ENCODE measurements at places on chromosomes 7 and 10.
A peak's percentile ranks its signal among the peaks of the same experiment; 100 is the strongest.

DNA sequence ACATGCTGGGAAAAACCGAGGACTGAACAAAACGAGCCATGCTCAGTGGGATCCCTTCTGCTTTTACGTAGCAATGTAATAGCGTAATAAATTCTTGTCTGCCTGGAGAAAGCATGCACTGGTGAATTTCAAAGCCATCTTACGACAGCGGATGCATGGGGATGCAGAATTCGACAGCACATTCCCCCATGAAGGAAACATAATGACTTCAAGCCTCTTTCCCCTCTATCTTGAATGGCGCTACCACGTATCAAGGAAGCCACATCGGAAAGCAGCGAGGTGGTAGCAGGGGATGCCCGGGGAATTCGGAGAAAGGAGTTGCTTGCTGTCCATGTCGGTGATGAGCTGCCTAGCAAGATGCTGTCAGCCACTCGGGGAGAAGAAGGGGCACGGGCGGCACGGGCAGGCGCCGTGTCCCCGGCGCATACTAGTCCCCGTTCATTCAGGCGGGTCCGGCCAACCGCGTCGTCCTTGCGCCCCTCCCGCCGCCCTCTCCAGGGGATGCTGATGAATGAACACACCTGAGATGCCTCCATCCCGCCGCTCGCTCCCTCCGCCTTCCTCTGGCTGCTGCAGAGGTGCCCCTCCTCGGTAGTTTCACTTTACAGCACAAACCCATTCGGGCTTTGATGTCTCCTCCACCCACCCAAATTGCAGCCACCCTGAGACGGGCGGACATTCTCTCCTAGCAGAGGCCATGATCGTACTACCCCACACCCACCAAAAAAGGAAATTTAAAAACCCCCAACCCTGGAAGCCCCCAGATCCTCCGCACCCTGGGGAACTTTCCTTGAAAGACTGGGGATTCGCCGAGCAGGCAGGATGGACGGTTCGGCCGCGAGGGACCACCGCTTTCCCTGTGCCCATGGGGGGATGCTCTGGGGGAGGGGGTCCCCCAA lies 644 bp downstream of the SORBS1 start:
- DNase-seq: peak; percentile 12

DNA sequence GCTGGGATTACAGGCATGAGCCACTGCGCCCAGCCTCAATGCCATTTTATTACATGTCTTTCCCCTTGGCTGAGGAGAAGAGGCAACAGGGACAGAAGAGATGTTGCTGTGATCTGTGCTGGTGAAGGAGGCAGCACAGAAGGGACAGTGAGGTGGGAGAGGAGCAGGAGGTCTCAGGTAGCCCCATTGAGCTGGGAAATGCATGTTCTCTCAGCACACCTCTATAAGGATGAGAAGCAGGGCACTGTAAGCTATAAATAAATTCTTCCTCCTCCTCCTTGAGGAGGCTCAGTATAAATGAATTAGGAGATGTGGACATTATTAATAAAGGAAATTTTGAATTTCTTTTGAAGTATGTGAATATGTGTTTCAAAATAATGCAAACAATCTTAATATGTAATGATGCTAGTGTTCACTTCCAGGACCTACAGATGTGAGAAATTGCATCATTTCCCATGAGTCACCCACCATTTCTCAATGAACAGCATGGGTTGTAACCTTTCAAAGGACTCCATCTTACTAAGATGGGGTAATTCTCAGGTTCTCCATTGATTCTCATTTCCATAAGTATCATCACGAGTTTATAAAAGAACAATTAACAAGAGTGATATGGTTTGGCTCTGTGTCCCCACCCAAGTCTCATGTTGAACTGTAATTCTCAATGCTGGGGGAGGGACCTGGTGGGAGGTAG lies 88.9 kb upstream of the ODAD2 start:
- DNase-seq: no peak

DNA sequence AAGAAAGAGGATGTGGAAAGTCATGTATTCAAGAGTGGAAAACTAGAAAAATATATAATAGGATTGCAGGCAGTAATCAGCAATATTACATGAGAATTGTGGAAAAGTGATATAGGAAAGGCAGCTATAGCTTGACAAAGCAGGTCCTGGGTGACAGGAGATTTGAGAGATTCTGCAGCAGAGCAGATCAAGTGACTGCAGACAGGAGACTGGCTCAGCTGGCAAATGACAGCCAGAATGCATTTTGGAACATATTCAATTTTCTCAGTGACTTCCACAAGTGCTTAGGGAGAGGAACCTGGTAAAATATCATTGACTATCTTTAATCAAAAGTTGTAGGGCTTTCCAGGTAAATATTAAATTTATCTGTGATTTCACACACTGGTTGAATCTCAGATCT lies 260.5 kb upstream of the CACNA2D1 start:
- DNase-seq: no peak

GRCh38 chr7:83143107-83143506 lies 19.6 kb downstream of the PCLO start:
- DNase-seq: no peak

DNA sequence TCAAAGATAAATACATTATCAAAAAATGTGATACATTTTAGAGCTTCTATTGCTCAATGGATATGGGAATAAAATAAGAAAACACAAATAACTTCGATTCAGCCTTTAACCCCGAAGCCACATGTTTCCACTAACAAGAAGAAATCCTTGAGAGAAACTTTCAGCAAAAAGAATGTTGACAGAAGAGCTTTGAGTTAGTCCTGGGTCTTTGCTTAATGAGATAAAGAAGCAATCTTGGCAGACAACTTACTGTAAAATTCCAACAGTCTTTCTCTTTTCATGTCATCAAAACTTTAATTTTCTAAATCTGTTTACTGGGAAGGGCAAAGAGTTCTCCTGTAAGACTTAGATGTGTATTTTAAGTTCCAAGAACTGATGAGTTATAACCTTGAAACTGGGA lies 810.2 kb downstream of the CNTNAP2 start:
- DNase-seq: no peak

- no peak for DNase-seq
Measured at GRCh38 chr10:71528371-71529206, 131.9 kb downstream of the CDH23 start.

- no peak for DNase-seq
Measured at GRCh38 chr10:14439451-14440259, 108.9 kb upstream of the FRMD4A start.

DNA sequence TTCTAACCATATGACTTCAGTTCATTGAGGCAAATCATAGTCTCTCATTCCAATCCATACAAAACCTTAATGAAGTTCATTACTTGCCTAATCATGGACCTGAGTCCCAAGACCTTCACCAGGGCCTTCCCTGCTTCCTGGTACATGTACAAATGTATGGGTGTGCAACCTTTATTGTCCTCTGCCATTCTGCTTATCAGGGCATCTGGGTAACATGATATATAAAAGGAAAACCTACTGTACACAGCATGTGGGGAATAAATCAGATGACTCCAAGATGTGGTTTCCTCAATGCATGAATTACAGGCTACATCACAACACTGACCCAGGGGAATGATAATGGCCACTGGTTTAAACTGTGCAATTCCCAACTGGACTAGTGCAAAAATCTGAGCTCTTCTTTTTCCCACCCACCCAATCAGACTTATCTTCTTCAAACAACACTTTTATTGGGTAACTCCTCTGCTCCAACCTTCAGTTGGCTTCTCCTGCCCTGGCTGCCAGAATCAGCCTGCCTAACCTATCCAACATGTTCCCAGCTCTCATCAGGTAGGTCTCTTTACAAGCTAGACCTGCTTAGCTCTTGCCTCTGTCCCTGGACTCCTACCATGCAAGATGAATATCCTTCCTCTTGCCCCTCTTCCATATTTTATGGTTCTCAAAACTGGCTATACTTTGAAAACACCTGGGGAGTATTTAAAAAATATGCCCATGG lies 11.4 kb downstream of the GOT1 start:
- DNase-seq: no peak

DNA sequence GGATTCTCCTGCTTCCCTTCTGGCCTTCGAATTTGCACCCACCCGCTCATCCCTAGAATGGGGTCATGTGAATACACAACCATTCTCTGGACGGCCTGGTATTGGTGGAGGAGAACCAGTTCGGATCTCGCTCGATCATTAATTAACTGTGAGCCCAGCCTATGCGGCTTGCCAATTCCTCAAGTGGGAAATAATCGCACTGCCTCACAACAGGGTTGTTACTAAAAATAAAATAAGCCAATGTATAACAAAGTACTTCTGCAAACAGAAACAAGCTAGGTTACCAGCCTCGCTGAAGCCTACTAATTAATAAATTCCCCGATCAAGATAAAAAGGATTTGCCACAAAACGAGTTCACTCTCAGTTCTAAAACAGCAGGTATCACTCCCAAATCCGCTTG lies 16.2 kb downstream of the CTBP2 start:
- DNase-seq: no peak

DNA sequence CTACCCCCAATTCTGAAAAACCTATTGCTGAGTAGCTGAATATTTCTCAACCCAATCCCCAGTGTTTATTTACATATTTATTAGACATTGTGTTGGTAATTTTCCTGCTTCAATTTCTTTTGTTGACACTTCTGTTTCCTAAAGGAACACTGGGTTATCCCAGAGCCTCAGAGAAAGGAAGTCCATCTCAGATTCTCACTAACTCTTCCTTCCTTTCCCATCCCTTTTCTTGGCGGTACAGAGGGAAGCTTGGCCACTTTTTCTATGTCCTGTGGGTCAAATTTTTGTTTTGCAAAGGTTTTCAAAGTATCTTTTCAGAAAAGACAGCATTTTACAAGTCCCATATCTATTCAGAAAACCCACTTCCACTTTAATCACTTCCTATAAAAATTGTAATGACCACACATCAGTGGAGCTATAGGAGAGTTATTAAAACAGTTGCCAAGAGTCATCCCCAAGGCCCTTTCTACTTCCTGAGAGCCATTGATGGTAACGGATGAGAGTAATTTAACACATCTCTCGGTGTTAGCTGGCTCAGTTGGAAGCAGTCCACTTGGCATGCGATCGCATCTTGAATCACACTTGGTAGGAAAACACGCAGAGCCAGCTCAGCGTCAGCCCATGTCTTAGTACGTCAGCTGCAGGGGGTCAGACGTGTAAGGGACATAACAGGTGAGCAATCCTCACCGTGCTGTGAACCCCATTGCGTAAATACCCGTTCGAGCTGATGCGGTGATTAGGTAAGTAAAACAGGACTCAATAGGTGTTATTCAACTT lies 231.1 kb upstream of the ADARB2 start:
- DNase-seq: no peak

DNA sequence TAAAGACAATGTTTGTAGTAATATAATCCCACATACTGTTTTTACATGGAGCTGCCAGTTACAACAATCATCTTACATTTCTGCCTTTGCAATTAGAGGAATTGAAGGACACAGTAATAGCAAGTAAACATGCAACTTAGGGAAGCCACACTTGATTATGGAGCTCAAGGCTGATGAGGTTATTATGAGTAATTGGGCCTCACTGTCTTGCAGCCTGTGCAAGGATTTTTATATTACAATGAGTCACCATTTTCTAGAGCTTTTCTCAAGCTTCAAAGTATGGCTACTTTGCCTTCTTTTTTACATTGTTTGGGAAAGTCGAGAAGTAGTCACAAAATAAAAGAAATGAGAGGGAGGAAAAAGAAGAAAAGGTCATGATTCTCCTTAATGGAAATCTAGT lies 226.4 kb downstream of the KIAA1217 start:
- DNase-seq: no peak

DNA sequence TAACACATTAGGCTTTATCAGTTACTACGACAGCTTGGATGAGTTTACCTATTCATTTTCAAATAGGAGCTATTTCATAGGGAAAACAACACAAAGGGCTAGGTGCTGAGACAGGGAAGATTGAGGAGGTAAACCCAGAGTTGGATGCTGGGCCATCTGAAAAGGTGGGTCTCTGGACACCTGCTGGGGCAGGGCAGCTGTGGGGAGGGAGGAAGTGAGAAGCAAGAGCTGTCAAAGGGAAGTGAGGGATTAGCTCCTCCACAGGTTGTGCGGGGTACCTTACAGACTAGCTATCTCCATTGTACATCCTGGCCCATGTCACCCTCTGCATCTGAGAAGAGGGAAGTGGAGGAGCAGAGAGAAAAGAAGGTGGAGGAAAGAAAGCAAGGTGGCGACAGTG lies 48.9 kb downstream of the BLNK start:
- no peak for DNase-seq

DNA sequence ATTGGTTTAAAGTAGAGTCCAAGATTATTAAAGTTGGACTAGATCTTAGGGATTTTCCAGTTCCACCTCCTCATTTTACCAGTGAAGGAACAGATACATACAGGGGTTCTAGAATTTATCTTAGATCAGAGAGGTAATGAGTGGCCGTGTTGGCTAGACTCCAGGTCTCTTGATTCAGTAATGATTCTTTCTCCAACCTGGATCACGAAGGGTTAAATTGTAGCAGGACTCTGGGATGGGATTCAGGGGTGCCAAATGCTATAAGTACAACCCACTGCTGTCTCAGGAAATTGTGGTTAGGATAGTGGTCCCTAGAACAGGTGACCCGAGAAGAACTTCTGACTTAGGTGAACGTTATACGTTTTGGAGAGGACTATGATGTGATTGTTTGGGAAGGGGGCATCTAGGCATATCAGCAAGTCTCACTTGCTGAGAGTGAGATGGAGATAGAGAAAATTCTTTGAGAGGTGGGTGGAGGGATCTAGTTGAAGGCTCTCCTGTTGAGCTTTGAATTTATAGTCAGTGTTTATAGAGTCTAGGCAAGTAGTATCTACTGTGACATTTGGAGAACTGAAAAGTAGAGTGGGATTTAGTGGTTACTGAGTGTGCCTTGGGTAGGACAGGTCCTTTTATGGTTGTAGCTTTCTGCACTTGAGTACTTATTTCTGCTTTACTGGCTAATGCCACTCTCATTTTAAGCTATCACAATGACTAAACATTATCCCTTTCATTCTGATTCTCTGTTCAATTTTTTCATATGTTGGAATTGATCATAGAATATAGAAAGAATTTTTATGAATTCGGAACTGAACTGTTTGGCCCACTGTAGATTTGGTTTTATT lies 58.3 kb downstream of the ST7 start:
- no peak for DNase-seq

DNA sequence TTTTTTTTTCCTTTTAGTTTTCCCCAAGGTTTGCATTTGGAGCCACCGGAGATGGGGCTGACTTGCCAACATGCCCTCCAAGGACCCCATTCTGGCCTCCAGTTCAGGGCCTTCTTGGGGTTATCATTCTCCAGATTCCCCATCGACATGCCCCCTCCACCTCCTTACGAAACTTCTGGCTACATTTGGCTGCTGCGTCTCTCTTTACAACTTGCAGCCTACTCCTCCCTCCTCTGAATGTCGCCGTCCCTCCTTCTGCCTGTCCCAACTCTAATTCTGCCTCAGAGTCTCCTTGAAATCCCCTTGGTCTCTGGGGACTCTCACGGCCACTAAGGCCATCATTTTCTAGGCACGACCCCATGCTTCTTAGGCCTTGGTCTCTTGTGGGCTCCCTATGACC lies 72.2 kb upstream of the PODXL start:
- no peak for DNase-seq

DNA sequence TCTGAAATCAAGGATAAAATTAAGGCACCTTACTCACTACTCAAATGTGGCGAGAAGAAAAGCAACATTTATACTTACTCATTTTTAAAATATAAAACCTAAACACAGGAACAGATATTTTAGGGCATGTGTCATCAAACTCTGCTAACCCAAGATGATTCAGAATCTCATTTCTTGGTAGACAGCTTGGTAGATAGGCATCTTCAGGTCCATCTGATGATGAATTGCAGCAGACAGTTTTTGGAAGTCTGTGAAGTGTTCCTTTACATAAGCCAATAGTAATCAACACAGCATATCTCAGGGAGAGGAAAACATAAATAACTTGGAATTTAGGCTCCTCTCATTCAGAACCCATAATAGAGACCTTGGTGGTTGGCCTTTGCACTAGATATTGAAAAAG lies 3.4 kb downstream of the HIPK2 start:
- DNase-seq: no peak

Measured in stimulated activated CD4-positive, alpha-beta T cell treated with anti-CD3 and anti-CD28 coated beads, TNF-alpha, amount 100 ng/mL, for 4 hours (primary cell).